Stimulated activated CD4-positive, alpha-beta T cell treated with anti-CD3 and anti-CD28 coated beads, Interleukin-1b, Interleukin-23, amount 100 ng/mL, for 24 hours (primary cell): ENCODE measurements at places on chromosomes 12 and 14.

DNA sequence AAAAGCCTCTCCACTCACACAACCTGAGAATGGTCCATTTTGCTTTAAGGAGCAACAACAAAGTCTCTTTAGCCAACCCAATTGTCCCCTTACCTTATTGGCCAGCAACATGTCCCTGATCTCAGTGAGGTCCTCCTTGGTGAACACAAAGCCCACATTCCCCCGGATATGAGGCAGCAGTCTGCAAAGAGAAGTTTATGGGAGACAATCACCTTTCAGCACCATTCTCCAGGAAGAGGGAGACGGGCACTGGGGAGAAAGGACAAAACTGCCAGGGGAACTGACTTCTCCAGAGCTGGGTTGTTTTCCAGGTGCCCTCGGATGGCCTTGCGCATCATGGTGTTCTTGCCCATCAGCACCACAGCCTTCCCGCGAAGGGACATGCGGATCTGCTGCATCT is 1.9 kb downstream of the RPLP0 start:
- no peak for DNase-seq

DNA sequence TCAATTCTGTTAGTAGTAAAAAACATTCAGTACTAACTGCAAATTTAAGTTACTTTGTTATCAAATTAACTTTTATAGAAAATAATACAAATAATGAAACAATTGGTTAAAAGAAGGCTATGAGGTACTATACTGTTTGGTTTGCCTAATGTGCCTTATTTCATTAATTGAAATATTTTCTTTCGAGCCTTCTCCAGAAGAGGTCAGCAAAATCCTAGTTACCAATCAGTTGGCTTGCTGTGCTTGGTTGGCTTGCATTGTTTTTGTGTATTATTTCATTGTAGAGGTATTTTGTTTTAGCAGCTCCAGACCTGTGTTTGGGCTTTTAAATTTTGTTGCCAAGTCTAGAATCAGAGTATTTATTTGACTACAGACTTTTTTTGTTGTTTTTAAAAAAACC is 68.5 kb downstream of the AEBP2 start:
- no peak for DNase-seq

DNA sequence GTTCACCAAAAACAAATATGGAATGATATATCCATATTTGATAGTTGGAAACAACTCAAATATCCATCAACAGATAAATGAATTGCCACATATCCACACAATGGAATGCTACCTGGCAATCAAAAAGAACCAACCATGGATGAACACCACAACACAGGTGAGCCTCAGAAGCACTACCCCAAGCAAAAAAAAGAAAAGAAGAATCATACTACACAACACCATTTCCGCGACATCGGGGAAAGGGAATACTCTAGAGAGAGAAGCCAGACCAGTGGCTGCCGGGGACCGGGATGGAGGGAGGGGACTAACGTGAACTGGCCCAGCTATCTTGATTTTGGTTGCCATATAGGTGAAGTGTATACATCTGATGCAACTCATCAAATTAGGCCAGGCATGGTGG is 41.4 kb downstream of the SCARB1 start:
- DNase-seq: no peak

GRCh38 chr12:49368240-49368600 is 958 bp downstream of the SPATS2 start:
- DNase-seq: no peak

DNA sequence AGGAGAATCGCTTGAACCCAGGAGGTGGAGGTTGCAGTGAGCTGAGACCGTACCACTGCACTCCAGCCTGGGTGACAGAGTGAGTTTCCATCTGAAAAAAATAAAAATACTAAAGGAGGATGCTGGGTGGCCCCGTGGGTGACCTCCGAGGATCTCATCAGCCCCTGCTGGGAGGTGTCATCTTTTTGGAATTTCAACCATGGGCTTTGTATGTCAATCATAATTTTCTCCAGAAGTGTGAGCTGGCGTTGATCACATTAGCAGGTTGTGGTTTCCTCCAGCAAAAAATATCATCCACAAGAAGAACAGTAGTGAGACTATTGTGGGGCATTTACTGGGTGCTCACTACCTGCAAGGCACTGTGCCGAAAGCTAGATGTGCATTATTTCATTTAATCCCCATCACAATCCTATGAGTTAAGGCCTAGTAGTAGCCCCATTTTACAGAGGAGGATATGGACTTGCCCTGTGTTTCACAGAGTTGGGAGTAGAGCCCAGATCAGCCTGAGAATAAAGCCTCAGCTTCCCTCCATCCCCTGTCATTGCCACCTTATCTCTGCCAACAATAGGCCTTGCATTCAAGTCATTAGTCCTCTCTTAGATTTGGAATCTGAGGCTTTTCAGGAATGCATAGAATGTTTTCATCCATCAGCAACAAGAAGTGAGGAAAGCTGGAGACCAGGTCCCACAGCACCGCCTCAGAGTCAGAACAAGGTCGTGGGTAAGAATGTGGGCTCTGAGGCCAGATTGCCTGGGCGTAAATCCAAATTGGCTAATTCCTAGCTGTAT is 39.8 kb downstream of the SVOP start:
- no peak for DNase-seq

GRCh38 chr12:67042697-67043131 is 226.4 kb upstream of the CAND1 start:
- no peak for DNase-seq

GRCh38 chr12:45732250-45732649 is 2.7 kb downstream of the ARID2 start:
- DNase-seq: no peak

- DNase-seq: peak; percentile 21
Measured at GRCh38 chr12:9364224-9365176, 156.3 kb upstream of the PZP start.

- no peak for DNase-seq
Measured at GRCh38 chr12:67306712-67307111, 37.6 kb downstream of the CAND1 start.

- no peak for DNase-seq
Measured at GRCh38 chr12:9617124-9617523, 9.4 kb upstream of the KLRB1 start.

GRCh38 chr12:67595365-67595764 is 53.2 kb upstream of the DYRK2 start:
- no peak for DNase-seq

- no peak for DNase-seq
Measured at GRCh38 chr12:56358836-56359532, 923 bp downstream of the STAT2 start.

DNA sequence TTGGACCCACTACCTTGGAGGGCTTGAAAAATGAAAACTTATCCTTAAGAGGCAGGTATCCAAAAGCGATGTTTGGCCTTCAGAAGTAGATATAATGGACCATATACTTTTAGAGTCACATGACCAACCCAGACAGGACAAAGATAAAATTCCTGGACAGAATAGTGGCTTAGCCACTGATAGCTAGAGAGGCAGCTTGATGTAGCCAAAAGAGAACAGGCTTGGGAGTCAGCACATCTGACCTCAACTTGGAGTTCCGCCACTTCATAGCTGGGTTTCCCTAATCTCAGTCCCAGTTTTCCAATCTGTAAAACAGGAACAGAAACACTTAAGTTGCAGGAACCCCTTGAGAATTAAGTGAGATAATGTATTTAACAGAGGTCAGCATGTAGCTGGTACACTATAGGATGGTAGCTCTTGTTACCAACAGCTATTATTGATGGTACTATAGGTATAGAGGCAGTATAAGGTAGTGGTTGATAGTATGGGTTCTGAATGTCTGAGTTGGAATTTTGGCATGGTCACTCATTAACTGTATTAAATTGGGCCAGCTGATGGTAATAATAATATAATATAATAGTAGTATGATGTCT is 63.2 kb upstream of the USP44 start:
- DNase-seq: no peak

GRCh38 chr14:23335623-23336022 is 14.4 kb downstream of the PABPN1 start:
- no peak for DNase-seq

- DNase-seq: no peak
Measured at GRCh38 chr12:10154145-10154496, 17.8 kb downstream of the OLR1 start.

GRCh38 chr14:69153152-69153872 is 393 bp upstream of the DCAF5 start:
- DNase-seq: peak; percentile 86

GRCh38 chr14:106691601-106692291 is 1165.4 kb downstream of the TMEM121 start:
- peak; percentile 73 for DNase-seq

GRCh38 chr14:106631879-106632278 is 1105.5 kb downstream of the TMEM121 start:
- DNase-seq: no peak

DNA sequence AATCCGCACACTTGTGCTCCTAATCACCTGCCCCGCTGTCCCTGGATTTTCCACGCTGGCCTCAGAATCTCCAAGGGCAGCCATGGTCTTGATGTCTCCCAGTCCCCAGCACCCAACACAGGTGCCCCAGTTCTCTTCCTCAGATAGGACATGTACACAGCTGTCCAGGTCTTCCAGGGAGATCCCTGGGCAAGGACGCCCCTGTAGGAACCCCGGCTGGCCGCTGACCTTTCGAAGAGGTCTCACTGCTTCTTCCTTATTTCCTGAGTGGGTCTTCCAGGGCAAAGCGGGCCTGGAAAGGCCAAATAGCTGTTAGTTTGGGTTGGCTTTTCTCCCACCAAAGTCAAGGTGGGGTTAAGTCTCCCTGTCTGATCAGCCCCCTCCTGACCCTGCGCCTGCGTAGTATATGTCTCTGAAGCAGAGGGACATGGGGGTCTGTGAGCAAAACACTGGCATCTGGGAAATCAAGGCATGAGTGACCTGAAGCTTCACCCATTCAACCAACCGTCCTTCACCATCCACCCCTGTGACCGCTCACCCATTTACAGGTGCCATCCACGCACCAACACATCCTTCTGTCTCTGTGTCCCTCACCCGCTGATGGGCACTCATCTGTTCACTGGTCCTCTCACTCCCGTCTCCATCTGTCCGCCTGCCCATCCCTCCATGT is 4.6 kb downstream of the BEGAIN start:
- DNase-seq: no peak

DNA sequence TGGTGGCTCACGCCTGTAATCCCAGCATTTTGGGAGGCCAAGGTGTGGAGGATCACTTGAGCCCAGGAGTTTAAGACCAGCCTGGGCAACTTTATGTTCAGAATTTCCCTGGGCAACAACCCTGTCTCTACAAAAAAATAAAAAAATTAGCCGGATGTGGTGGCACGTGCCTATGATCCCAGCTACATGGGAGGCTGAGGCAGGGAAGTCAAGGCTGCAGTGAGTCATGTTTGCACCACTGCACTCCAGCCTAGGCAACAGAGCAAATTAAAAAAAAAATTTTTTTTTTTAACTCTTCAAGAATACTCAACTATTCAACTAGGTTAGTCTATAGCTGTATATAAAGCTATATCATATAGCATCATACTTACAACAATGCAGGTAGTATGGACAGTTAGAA is 113.0 kb downstream of the RALGAPA1 start:
- no peak for DNase-seq

GRCh38 chr12:81492131-81492720 is 266.9 kb downstream of the PPFIA2 start:
- DNase-seq: no peak

GRCh38 chr12:57890191-57891115 is 43.9 kb upstream of the CTDSP2 start:
- no peak for DNase-seq

GRCh38 chr12:32522331-32523221 is 123.2 kb downstream of the FGD4 start:
- no peak for DNase-seq

GRCh38 chr12:92226071-92226661 is 80.5 kb upstream of the BTG1 start:
- DNase-seq: no peak

- no peak for DNase-seq
Measured at GRCh38 chr12:9851050-9851449, 18.1 kb downstream of the CLEC2B start.

DNA sequence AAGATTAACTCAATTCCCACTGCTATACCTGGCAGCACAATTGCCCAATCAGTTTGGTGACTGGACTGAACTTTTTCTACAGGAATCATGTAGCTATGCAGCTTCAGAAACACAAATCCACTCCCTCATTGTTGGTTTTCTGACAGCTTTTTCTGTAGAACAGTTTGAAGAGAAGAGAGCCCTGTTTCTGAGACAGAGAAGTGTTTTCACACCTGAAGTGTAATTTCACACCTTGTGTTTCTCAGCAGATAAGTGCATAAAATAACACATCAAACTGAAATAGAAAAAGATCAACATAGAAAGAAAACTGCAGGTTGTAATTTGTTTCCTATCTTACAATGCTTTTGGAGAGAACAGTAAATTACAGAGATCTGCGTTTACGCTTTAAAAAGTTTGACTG is 335.6 kb downstream of the SNAPC1 start:
- no peak for DNase-seq

GRCh38 chr14:68823434-68824206 is 30.8 kb upstream of the ZFP36L1 start:
- DNase-seq: no peak

GRCh38 chr14:20809917-20810316 is 7.3 kb upstream of the RNASE1 start:
- no peak for DNase-seq

DNA sequence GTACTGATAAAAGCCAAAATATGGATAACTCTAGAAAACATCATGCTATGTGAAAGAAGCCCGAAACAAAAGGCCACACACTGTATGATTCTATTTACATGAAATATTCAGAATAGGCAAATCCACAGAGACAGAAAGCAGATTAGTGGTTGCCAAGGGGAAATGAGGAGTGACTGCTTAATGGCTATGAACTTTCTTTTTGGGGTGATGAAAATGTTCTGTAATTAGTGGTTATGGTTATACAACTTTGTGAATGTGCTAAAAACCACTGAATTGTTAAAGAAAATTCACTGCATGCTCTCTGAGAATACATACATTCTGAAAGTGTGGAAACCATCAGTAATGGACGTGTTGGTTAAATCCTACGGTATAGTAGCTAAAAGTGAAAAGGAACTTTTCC is 39.9 kb upstream of the STON2 start:
- no peak for DNase-seq

GRCh38 chr12:98635657-98636323 is 8.8 kb downstream of the IKBIP start:
- DNase-seq: no peak

DNA sequence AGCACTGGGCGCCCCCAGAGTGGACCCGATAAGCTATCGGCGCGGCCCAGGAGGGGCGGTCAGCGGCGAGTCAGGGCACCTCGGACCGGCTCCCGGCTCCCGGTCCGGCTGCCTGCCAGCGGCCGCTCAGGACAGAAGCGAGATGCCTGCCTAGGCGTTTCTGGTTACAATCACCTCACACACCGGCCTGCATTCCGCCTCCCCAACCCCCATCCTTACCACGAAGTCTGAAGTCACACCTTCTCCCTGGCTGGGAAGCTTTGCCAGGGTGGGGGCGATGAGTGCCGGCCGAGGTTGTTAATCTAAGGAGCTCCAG is 42.6 kb upstream of the TBX5 start:
- DNase-seq: no peak

- no peak for DNase-seq
Measured at GRCh38 chr14:101716077-101716950, 45.2 kb upstream of the PPP2R5C start.
